HuH-7 (cell line): ENCODE measurements at places on chromosomes 1 and 21.

DNA sequence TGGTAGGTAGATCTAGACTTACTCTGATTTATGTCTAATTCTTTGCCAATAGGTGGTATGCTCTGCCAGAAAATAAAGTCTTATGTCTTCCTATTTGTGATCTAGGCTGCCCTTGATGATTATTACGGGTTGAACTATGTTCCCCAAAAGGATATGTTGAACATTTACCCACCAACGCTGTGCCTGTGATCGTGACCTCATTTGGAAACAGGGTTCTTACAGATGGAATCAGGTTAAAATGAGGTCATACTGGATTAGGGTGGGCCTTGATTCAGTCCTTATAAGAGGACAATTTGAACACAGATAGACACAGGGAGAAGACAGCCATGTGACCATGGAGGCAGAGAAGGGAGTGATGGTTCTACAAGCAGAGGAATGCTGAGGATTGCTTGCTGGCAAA is 95.1 kb upstream of the BCAR3 start:
- no peak for DNase-seq

DNA sequence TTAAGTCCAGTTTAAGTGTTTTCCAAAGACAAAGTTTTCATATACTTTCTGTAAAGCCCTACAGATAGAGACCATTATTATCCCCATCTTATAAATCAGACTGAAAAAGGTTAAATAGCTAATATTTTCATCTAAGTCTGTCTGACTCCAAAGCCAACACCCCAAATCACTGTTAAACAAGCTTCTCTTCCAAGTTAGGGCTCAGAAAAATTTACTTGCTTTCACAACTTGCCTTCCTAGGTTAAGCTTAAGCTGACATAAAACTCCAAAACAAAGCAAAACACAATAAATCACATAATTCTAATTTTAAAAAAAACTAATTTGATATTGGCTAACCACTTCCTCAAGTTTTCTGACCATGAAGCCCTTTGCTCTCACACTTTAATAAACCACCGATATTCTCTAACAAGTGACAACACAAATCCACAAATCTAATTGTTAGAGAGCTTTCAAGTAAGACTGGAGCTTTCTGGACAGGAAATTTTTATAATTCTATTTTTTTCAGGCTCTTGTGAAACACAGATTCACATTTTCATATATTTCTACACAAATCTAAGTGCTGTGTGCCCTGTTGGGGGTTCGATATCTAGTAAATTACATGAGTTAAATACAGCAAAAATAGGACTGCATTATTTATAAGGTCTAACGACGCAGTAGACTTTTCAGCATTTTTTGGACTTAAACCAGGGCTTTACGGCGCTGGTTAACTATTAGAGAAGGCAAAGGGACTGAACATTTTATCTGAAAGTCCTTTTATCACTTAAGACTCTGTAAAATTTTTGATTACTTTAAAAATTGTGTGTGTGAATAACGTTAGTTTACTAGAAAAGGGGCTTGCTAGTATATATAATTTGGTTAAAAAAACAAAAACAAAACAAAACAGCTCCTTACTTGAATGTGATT is 2.1 kb downstream of the GNG12 start:
- no peak for DNase-seq

DNA sequence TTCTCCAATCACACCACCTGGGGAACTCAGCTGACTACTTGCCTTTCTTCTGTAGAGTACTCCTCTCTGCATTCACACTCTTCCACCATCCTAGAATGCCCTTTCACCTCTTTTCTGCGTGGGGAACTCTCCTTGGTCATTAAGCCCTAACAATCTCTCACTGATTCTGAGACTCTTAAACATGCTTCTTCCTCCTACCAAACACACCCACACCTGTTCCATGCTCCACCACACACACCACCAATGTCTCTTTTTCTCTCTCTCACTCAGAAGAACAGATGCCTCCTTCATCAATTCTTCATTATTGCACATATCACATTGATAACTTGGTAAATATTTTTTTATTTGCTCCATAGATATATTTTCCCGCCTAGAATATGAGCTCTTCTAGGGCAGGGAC is 53.6 kb downstream of the WARS2 start:
- DNase-seq: no peak

- no peak for DNase-seq
Measured at GRCh38 chr21:38311765-38312164, 55.0 kb downstream of the KCNJ15 start.

DNA sequence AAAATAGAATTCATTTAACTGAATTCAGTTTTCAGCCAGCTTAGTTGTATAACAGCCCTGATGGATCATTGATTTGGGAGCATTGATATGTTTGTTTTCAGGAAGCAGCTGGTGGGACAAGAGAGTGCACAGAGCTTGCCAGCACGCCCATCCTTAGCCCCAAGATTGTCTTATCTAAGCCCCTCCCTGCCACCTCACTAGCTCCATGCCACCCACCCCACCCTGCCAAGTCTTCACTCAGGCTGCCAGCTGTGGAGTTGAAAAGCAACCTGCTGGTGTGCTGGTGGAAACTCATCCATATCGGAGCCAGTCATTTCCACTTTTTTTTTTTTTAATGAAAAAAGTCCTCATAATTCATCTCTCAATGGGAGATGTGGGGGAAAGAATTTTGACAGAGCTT is 11.8 kb downstream of the KIRREL1 start:
- no peak for DNase-seq
